Stimulated activated CD4-positive, alpha-beta T cell treated with anti-CD3 and anti-CD28 coated beads, TNF-alpha, amount 100 ng/mL, for 4 hours (primary cell): ENCODE measurements at places on chromosomes 3 and 15.

- DNase-seq: no peak
Measured at GRCh38 chr3:32493437-32494414, 8.9 kb downstream of the CMTM6 start.

DNA sequence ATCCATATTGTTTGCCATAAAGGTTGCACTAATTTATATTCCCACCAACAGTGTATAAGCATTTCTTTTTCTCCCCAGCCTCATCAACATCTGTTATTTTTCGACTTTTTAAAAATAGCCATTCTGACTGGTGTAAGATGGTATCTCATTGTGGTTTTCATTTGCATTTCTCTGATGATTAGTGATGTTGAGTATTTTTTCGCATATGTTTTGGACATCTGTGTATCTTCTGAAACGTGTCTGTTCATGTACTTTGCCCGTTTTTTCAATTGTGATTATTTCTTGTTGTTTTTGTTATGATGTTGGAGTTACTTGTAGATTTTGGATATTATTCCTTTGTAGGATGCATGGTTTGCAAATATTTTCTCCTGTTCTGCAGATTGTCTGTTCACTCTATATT lies 46.5 kb downstream of the TP63 start:
- no peak for DNase-seq

DNA sequence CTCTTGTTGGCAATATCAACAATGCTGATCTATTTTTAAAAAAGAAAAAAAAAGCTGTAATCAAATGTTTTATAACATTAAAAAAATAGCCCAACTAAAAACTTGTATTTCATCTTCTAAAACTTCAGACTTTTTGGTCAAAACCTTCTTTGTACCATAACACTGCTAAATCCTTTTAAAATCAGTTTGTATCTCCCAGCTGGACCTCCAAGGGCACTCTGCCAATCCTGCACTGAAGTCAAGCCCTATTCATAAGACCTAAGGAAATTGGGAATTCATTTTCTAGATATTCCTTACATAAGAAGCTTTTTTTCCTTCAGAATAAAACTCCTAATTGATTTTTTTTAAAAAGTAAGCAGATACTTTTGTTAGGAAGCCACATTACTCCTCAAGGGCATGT lies 38.2 kb upstream of the HCLS1 start:
- DNase-seq: no peak

- no peak for DNase-seq
Measured at GRCh38 chr15:74293021-74293810, 57.1 kb downstream of the CCDC33 start.
